DMS53 (cell line): ENCODE measurements at places on chromosomes 13 and 19.

GRCh38 chr19:15673176-15673654 is 328 bp downstream of the CYP4F12 start:
- DNase-seq, result no peak

- no peak for DNase-seq
Observed at GRCh38 chr19:46761418-46761831, 15.2 kb upstream of the STRN4 start.

- DNase-seq, result peak; percentile 1
Observed at GRCh38 chr13:91111476-91112200, 235.8 kb upstream of the MIR17HG start.

DNA sequence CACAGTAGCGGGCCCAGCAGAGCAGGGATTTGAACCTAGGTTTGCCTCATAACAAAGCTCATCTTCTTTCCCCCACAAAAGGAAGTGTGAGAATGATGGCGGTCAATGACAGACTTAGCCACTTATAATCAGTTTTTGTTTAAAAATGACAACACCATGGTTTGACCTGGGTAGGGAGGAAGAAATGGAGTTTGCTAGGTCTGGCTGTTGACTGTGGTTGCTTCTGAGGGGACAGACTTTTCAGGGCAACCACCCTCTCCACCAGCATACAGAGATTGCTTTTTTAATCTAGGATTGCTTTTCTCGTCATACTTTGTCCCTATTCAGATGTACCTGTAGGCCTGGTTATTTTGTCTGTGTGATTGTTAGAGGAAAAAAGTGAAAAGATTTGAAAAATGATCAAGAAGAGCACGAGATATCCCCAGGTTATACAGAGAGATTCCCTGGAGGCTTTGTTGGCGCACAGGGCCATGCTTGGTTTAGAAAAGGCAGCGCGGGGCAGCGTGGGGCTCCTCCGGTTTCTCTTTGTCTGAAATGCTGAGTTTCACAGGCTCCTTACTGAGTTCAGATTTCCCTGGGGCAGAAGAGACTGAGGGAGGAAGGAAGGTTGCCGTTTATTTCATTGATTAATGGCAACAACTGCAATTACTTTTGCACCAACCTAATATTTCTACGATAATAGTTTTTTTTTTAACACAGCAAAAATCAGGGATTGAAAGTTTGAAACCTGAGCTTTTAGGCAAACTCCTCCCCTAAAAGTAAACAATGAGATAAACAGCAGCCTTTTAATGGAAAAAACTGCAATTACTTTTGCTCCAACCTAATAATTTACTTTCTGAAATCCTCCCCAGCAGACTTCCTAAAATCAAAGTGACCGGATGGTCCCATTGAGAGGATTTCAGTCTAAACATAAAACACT is 97.0 kb upstream of the RNF113B start:
- no peak for DNase-seq

- no peak for DNase-seq
Observed at GRCh38 chr19:17554968-17555479, 425 bp upstream of the COLGALT1 start.

GRCh38 chr13:48234566-48235340 is 1.7 kb downstream of the ITM2B start:
- peak; percentile 21 for DNase-seq

DNA sequence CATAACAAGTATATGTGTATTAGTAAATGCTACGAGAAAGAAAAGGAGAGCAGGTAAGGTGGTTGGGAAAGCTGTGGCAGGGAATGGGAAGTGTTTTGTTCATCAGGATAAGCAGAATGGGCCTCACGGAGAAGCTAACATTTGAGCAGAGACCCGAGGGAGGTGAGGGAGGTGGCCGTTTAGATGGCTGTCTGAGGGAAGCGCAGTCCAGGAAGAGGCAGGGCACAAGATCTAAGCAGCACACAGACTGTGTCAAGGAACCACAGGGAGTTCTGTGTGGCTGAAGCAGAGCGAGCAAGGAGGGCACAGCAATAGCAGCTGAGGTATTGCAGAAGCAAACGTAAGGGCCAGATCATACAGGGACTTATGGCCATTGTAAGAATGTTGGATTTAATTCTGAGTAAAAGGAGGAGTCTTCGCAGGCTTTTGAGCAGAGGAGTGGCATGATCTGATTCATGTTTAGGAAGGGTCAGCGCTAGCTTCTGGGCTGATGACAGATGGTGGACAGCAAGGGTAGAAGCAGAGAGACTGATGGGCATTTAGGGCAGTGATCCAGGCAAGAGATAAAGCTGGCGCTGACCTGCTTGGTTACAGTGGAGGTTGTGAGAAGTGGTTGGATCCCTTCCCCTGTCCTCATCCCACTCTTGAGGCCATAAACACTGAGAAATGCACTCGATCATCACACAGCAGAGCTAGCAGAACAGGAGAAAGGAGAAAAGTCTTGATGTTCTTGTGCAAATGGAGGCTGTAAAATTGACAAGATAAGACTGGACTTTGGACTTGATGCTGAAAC is 199.9 kb downstream of the LACC1 start:
- DNase-seq, result no peak

- DNase-seq, result no peak
Observed at GRCh38 chr13:75931116-75931515, 295.0 kb downstream of the LMO7 start.
